ENCODE measurements at places on chromosomes 6 and 20.

DNA sequence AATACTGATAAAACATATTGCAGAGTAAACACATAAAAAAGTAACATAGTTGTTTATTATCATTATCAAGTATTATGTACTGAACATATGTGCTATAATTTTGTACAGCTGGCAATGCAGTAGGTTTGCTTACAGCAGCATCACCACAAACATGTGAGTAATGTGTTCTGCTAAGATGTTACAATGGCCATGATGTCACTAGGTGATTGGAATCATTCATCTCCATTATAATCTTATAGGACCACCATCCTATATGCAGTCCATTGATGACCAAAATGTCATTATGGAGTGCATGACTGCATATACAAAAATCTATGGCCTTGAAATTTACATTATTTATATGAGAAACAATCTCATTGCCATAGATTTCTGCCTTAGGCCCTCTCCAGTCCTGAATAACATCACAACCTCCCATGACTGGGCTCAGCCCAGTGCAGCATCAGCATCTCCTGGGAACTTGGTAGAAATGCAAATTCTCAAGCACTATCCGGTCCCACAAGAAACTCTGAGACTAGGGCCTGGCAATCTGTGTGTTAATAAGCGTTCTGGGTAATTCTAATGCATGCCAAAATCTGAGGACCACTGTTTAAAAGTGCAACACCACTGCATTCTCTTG, 352.0 kb upstream of the MARCKS start:
- no peak for DNase-seq

DNA sequence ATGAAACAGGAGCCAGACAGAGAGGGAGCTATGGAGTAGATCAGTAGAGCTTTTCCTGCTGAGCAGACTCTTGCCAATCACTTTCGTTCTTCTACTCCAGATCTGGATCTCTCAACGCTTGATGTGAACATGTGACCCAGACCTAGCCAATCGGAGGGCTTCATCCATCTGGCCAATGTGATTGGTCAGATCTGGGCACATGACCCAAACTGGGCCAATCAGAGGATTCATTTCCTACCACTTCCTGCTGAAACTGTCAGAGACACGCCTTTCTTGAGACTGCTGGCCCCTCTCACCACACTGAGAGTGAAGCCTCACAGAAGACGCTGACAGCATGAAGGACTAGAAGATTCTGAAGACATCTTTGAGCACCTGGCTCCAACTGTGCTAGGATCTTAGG, 44.2 kb upstream of the ZMYND8 start:
- DNase-seq, result no peak

- no peak for DNase-seq
Measured at GRCh38 chr6:39050453-39051112, 2.0 kb downstream of the GLP1R start.

GRCh38 chr6:107603006-107603370, 113.1 kb downstream of the SOBP start:
- DNase-seq, result no peak

GRCh38 chr6:113856625-113857555, at the start of gene MARCKS:
TSS of gene MARCKS (plus strand) at chr6:113857345. CDS start at chr6:113857746, 401 bp downstream.
- no peak for DNase-seq

DNA sequence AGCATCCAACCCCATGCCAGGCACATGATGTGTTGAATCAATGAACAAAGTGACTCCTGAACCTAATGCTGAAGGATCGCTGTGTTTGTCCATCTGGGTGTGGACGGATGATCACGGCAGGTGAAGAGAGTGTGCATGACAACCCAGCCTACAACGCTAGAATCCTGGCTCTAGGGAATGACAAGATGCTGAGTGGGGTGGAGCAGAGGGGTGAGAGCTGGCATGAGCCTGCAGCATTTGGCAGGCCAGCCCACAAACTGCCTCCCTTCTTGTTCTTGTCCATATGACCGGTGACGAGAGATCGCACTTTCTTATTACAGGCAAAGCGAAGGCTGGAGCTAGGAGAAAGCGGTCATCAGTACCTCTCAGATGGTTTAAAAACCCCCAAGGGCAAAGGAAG, 54.7 kb upstream of the CDKAL1 start:
- DNase-seq, result no peak

DNA sequence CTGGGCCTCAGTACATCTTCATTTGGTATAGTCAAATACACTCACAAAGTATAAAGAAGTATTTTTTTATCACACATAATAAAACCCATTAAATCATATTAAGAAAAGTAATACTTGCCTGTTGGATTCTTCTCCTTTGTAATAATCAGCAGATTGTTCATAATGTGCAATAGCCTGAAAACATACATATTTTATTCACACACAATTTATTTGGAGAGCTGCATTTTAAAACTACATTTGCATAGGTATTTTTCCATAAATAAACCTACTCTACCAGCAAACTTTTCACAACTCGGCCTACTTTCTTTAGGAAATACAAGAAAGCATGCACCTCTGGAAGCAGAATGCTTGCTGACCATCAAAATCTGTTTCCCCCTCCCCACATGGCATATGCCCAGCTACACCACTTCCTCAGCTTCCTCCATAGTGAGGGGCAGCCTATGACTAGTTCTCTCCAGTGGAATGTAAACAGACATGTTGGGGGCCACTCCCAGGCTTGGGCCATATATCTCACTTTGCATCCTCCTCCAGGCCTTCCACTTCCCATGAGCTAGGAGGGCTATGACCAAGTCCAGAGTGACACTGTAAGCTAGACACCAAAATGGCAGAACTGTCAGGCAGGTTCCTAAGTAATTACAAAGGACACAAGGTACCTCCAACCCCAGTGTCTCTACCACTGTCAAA, 28.3 kb downstream of the GZF1 start:
- no peak for DNase-seq
